ENCODE measurements at places on chromosomes 11 and 22.

DNA sequence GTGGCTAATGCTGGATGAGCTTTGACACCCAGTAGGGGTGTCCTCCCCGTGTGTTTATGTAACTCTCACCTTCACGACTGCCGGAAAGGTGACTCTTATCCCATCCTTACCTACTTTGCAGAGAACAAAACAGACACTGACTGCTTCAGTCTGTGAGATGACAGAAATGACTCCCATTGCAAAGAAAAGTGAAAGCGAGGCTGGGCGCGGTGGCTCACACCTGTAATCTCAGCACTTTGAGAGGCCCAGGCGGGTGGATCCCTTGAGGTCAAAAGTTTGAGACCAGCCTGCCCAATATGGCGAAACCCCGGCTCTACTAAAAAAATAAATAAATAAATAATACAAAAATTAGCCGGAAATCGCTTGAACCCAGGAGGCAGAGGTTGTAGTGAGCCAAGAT is 106.4 kb upstream of the ANO1 start:
- DNase-seq = no peak

DNA sequence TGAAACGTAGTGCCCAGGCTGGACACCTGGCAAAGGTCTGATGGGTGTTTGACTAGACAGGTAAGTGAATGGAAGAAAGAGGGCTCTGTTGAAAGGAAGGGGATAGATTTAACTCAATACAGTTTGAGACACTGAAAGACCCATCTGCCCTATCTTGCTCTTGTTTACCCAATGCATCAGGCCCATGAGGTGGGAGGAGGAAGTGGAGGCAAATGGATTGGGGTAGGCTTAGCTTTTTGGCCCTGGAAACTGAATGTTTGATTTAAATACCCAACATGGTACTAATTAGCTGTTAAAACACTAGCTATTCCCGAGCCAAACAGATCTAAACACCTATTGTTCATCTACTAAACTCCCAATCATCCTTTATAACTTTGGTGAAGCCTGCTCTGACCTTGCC is 3.5 kb upstream of the UVRAG start:
- DNase-seq = no peak

DNA sequence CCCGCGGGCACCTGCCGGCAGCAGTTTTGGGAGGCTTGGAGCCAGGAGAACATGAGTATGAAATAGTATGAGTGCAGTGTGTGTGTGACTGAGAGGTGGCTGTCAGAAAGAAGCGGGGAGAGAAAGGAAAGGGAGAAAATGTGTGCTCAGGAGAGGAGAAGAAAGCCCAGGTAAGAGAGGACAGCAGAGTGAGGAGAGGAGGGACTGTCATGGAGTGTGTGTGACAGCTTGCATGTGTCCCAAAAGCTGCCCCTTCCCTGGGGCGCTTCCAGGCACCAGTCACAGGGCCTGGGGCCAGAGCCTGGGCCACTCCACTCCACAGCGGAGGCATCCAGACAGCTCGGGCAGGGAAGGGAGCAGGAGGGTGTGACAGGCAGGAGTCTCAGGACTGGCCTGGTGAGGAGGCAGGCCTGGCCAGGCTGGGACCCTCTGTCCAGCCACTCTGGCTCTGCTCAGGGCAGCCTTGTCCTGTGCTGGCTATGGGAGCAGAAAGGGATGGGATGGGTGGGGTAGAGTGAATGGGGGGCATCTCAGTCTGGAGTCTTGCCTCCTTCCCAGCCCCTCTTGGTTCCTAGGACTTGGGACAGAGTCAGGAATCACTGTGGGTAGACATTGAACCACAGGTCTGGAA is 949 bp downstream of the MMP11 start:
- no peak for DNase-seq

DNA sequence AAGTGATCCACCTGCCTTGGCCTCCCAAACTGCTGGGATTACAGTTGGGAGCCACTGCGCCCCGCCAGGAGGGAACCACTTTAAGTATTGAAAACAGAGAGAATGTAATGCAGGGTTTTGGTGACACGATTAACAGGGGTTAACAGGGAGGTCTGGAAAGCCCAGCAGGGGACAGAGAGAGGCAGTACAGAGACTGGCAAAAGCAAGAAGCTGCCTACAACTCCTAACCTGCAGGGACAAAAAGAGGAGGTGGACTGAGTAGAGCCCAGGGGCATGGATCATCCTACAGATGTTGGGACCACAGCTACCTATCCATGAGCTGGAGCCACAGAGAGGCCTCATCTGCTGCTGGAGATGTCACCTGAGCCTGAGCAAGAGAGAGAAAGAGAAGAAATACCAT is 1.7 kb upstream of the SPINDOC start:
- no peak for DNase-seq

- DNase-seq = no peak
These were observed 61.3 kb upstream of the RASD2 start for GRCh38 chr22:35479359-35479758.

DNA sequence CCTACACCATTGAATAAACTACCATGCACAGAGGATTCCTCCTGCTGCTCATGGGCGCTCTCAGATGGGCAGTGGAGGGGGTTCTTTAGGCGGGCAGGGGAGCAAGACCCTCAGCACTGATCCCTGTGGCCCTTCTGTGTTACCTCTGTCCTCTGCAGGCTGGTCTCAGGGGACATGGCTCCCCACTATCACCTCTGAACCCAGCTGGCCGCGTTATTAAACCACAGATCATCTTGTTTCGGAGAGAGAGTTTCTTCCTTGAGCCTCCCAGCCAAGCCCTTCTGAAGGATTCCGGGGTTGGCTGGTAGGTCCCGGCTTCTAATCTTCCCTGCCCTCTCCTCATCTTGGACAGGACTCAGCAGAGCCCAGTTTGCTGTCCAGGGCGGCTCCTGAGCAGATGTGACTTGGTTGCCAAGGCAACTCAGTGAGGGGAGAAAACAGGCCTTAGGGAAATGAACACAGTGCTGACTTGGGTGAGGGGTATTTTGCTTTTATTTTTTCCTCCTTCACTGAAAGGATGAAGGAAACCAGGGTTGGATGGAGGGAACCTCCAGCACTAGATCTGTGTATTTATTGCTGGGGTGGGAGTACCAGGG is 13.3 kb downstream of the APOL3 start:
- DNase-seq = no peak

- no peak for DNase-seq
These were observed 1008.0 kb downstream of the FAM181B start for GRCh38 chr11:81725701-81726100.

GRCh38 chr11:78350646-78351165 is 66.9 kb downstream of the GAB2 start:
- DNase-seq = peak; percentile 50

GRCh38 chr11:47973173-47973572 is 7.2 kb upstream of the PTPRJ start:
- no peak for DNase-seq

- DNase-seq = no peak
These were observed 199.3 kb downstream of the PGR start for GRCh38 chr11:100930185-100930778.

DNA sequence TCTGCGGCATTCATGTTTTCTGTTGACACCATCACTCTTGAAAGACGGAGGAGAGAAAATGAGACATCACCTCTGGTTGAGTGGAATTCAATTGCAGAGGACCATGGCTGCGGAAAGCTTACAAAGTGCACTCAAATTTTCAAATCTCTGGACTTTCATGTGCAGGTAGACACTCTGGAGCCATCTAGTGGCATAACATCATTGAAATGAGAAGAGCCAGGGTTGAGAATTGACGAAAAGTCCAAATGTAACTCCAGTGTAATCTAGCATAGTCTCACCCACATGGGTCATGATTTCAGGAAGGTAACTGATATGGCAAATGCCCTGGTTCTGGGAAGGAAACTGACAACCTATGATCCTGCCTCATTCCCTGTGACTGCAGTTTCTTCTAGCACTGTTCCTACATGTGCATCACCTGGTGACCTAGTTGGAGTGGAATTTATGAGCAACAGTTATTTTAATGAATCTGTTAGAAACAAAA is 687.8 kb downstream of the KCNA4 start:
- no peak for DNase-seq

- no peak for DNase-seq
These were observed 77.5 kb downstream of the KCNJ1 start for GRCh38 chr11:128789497-128790150.

GRCh38 chr22:37079158-37079557 is 27.6 kb downstream of the KCTD17 start:
- no peak for DNase-seq

GRCh38 chr22:42080287-42080686 is 787 bp downstream of the SMDT1 start:
- DNase-seq = no peak

GRCh38 chr11:65303555-65303954 is 11.1 kb upstream of the CDC42EP2 start:
- no peak for DNase-seq

DNA sequence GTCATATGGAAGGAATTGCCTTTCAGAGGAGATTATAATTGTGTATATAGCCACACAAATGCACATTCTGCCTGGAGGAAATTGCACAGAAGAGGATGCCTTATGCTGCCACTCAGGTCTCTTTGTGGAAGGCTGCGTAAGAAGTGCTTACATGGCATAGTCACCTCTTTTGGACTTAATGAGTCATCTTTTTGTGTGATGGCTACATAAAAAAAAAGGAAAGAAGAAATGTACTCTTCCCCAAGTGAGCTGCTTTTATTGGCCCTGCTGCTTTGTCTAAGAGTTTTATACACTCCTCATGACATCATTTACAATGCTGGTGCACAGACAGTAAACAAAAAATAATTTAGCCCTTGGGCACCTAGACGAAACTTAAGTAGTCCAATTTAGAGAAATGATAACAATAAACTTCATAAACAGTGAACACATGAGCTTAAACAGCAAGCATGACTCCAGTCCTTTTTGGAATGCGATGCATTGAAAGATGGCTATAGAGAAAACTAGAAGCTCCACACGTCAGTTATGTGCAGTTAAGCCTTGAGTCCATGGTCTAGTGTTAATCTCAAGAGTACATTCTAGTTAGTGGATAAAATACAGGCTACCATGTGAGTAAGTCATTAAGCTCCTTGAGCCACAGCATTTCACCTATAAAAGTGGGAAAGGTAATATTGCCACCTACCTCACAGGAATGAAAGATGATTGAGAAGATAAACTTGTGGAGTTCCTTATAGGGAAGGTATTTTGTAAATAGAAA is 12.0 kb downstream of the CSTPP1 start:
- no peak for DNase-seq

DNA sequence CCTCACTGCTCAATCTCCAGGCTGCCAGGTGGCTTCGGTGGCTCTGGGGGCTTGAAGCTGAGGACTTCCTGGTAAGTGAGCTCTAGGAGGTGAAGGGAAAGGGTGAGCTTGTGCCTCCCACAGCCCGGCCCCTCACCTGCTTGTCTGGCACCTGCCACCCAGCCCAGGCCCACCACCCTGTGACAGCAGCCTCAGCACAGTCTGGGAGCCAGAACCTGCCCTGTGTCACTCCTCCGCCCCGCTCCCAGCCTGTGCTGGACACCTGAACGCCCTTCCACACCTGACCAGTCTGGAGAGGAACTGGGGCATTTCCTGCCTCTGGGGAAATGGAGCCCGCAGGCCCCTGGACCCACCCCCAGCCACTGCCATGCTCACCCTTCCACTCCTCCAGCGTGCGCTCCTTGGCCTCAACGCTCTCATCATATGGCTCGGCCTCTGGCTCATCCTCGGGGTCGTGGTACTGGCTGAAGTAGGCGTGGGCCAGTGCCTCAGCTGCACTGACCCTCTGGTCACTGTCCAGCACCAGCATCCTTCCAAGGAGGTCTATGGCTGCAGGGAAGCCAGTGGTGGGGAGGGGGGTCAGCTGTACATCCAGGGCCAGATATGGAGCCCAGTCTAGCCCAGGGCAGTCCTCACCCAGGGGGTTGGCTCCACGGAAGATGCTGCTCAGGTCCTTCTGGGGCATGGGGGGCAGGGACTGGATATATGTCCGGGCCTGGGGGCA is 3.6 kb upstream of the MAPK12 start:
- DNase-seq = no peak

DNA sequence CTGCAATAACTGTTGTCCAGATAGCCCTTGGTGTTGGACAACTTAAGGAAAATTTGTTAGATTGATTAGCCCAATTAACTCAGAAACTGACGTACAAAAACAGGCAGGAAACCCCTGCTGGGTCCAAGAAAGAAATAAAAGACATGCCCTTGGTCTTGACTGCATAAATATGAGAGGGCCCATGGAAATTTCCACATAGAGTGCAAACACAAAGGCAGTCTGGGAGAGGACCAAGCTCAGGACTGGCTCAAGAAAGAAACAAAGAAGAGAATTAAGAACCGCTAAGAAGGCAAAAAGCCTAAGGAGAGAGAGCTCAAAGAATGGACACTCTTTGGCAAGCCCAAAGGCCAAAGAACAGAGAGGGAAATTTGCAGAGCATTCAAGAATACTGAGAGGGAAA is 1243.9 kb downstream of the LRRC4C start:
- DNase-seq = no peak

GRCh38 chr11:94546886-94547285 is 3.2 kb downstream of the FUT4 start:
- DNase-seq = no peak

GRCh38 chr11:93504110-93505095 is 38.8 kb downstream of the SMCO4 start:
- no peak for DNase-seq

DNA sequence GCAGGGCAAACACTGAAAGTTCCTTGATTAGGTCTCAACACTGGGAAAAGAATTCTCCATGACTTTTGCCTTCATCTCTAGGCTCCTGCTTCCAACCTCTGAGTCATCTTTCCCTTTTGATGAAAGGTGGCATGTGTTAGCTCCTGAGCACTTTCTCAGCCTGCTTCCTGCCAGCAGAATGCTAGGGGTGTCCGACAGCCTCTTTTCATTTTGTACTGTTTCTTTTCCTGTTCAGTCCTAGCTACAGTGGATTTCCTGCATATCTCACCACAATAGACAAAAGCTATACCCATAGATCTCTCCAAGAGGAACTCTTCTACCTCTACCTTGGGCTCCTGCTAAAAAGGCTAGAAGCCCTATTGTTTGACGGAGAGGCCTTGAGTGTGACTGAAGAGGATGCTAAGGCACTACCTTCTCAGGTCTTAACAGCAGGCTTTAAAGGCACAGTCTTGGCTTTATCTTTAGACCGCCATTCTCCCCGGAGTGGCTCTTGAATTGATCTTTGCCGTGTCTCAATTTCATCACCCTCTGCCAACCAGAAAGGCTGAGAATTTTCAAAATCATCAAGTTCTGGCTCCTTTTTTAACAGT is 145.5 kb downstream of the RBFOX2 start:
- no peak for DNase-seq

GRCh38 chr11:13141731-13142709 is 132.9 kb downstream of the RASSF10 start:
- no peak for DNase-seq

Measured in head of caudate nucleus (tissue), 42 donors.